Activated CD4-positive, alpha-beta T cell treated with anti-CD3 and anti-CD28 coated beads, Interleukin-2, amount 50 U/mL, for 1 hour (primary cell): ENCODE measurements at places on chromosomes 4 and X.

DNA sequence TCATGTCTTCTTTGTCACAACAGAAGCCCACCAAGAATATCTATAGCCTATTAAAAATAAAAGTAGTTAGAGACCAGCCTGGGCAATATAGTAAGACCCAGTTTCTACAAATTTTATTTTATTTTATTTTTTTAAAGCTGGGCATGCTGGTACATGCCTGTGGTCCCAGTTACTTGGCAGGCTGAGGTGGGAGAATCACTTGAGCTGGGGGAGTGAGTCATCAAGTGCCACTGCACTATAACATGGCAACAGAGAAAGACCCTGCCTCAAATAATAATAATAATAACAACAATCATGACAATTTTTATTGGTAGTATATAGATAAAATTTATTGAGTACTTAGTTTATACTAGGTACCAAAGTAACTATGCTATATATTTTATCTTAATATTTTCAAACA lies 93.0 kb upstream of the NPFFR2 start:
- DNase-seq: no peak

GRCh38 chr4:42871671-42872290 lies 20.7 kb upstream of the GRXCR1 start:
- no peak for DNase-seq

DNA sequence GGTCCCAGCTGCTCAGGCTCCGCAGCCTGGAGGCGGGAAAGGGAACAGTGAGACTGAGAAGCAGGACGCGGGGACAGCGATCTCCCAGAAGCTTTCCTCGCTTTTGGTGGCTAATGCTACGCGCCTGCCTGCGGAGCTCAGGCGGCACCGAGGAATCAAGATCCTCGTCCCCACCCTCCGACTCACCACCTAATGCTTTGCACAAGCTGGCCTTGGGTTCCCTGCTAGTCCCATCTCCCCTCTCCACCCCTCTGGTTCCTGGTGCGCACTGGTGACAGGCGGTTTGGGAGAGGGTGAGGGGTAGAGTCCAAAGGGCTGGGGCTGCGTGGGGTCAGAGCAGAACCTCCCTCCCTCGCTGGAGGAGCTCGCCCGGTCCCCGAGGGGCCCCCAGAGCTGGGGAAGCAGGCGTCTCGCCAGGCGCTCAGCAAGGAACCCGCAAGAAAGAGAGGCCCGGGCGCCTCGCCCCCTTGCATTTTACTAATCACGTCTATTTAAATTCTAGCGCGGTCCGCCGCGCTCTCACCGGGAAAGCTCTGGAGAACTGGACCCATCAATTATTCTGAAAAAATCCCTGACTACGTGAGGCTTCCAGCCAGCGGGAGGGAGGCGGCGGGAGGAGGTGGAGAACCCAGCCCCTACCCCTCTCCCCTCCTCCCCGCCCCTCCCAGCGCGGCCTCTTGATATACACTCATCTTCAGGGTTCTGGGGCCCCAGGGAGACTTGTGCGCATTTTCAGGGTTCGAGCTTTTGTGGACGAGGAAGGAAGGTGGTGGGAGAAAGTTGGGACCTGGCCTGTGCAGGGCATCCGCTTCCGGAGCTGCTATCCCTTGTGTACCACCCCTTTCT lies 9.1 kb downstream of the POU4F2 start:
- DNase-seq: no peak

- no peak for DNase-seq
These were observed 43.1 kb upstream of the MCF2 start for GRCh38 chrX:139751053-139751452.

GRCh38 chr4:4800646-4801408 lies 58.6 kb upstream of the MSX1 start:
- DNase-seq: no peak

- DNase-seq: no peak
These were observed 92.5 kb upstream of the BRS3 start for GRCh38 chrX:136395271-136395670.

DNA sequence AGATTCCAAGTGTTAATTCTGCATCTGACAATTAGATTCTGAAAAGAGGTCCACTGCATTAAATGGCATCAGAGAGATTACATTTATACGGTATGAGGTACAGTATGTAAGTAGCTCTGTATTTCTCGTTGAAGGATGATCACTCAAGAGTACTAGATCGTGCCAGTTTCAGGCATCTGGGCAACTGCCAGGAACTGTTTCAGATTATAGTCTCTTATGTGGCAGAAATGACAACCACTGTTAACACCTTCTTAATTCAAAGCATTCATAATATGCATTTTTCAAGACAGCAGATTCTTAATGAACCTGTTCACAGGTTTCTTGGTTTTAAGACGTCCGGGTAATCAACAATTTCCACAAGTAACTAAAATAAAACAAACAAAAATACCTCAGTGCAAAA lies 1.6 kb downstream of the ANKRD50 start:
- DNase-seq: no peak
